Astrocyte (in vitro differentiated cells and primary cell): ENCODE measurements at places on chromosomes 13 and 19.

DNA sequence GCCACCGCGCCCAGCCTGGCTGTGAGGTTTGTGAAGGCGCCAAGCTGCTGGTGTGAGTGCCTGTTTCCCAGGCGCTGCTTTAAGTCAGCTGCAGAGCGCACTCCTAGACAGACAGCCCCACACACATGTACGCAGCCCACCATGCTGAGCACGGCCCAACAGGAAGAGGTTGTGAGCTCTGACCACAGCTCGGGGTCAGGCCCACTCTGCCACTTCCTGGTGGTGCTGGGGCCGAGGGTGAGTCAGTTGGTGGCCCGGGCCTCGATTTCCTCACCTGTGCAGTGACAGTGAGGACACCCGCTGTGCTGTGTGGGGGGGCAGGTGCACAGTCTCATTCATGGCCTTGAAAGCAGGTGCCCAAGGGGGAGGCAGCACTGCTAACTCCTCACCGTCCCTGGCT lies 106.7 kb downstream of the KDM4B start:
- no peaks in the 10 kb centered on the region for H3K4me1 ChIP-seq
- no peak overlapping the region for H3K4me3 ChIP-seq
- no peaks in the 10 kb centered on the region for H3K27me3 ChIP-seq
- no peak overlapping the region for H3K27ac ChIP-seq
- DNase-seq: no peak

DNA sequence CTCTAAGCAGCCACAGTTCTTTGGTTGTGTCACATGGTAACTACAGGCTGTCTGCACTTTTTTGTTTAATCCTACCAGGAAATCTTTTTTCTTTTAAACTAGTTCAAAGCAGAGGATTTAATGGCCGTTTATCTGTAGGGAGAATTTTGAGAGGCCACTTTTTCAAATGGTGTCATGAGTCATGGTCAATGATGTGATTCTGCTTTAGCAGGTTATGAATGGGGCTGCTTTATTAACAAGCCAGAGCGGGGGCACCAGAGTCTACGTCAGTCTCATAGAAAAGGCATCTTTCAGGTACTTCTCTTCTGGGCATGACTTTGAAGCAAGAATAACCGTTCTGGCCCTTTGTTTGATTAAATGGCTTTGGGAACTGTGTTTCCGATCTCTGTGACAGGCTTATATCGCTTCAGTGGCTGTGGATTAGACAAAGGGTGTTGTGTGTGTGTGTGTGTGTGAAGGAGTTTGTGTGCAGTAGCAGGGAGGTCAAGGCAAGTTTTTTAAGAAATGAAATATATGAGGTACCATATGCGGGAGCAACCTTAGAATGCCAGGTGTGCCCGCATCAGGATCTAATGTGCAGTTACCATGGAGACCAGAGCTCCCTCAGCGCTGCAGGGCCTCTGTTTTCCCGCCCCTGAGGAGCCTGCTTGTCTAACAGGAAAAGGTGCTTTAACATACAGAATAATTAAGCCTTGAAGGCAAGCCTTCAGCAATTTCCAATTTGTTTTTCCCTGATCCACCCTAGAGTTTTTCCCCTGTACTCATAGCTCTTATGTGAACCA lies 120.5 kb downstream of the KATNAL1 start:
- peaks cover 5% of the 10 kb centered on the region for H3K4me1 ChIP-seq
- H3K27me3 ChIP-seq: no peaks in the 10 kb centered on the region
- no peak overlapping the region for H3K4me3 ChIP-seq

DNA sequence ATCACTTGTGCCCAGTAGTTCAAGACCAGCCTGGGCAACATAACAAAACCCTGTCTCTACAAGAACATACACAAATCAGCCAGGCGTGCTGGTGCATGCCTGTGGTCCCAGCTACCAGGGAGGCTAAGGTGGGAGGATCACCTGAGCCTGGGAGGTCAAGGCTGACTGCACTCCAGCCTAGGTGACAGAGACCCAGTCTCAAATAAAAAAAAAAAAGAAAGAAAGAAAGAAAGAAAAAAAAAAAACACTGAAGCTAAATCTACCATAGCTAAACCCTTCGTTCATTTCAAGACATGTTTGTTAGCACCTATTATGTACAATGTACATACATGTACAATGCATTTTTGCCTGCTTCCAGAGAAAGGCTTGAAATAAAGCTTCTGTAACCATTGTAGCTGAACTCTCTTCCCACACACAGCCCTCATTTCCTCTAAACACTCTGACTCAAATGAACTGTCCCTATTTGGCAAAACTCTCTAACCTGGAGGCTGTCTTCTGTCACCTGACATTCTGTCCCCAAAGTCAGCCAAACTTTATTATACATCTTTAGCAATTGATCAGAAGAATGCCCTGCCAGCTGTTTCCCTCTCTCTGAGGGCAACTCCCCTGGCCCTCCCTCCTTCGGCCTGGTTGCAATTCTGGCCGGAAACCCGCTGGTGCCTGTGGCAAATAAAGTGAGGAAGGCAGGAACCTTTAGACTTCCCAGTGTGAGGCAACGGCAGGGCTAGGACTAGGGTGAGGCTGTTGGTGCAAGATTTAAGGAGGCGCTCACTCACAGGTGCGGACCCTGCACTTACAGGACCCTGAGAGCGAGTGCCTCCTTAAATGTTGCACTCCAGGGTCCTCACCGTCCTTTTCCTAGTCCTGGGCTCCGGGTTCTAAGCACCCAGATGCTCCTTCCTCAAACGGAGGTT lies 1.8 kb downstream of the ETHE1 start:
- H3K36me3 ChIP-seq: no peaks in the 10 kb centered on the region
- H3K27me3 ChIP-seq: no peaks in the 10 kb centered on the region
- peak overlapping the region; percentile 83 for H3K4me3 ChIP-seq
- H3K4me1 ChIP-seq: peaks cover 16% of the 10 kb centered on the region
- peak; percentile 27 for DNase-seq
- no peak overlapping the region for H3K27ac ChIP-seq

DNA sequence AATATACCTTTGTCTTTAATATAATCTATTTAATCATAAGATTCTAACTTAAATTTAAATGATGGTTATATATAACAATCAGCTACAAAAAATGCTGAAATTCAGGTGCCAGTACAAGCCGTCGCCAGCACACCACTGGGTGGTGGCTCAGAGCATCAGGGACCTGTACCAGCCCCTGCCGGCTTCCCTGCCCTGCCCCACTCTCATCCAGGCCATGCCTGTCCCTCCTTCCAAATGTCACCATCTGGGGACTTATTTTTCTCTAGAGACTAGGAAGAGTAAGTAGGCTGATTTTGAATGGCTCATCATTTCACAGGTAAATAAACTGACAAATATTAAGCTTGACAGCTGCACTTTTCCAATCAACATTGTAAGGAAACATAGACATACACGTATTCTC lies 1.6 kb downstream of the METTL21C start:
- no peak for DNase-seq
- no peak overlapping the region for H3K4me3 ChIP-seq
- peaks cover 3% of the 10 kb centered on the region for H3K27me3 ChIP-seq
- no peaks in the 10 kb centered on the region for H3K4me1 ChIP-seq

- H3K27me3 ChIP-seq: no peaks in the 10 kb centered on the region
Observed at GRCh38 chr19:11018763-11019162, 57.9 kb downstream of the SMARCA4 start.

DNA sequence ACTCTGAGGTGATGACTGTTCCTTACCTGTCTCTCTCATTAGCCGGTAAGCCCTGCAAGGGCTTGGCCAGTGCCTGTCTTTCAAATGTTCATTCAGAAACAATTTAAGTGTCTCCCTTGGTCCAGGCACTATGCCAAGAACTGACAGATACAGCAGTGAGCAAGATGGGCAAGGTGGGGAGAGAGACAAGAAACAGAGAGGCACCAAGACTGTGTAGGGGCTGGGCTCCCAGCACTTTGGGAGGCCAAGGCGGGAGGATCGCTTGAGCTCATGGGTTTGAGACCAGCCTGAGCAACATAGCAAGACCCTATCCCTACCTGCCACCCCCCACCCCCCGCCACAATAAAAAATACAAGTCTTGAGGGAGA lies 1.3 kb upstream of the CCNE1 start:
- no peak overlapping the region for H3K4me3 ChIP-seq
- no peaks in the 10 kb centered on the region for H3K27me3 ChIP-seq
- DNase-seq: no peak
- no peaks in the 10 kb centered on the region for H3K36me3 ChIP-seq

- no peaks in the 10 kb centered on the region for H3K36me3 ChIP-seq
- no peak overlapping the region for H3K27ac ChIP-seq
- H3K4me1 ChIP-seq: peaks cover 20% of the 10 kb centered on the region
- no peak for DNase-seq
- no peaks in the 10 kb centered on the region for H3K27me3 ChIP-seq
- H3K4me3 ChIP-seq: no peak overlapping the region
Observed at GRCh38 chr19:18298601-18299000, 17.2 kb upstream of the JUND start.

DNA sequence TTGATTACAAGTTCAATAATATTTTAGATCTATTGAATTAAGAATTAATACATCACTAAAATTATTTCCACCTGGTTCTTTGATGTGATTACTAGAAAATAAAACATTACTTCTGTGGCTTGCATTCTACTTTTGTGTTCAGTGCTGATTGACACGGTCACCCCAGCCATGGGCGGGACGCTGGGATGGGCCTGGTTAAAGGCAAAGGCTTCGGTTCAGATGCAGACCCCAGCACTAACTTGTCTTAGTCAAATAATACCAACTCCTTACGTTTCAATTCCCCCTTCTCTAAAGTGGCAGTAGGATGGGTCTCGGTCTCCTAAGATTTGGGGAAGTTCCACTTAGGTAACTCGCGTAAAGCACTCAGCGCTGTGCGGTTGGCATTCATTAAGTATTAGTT lies 144.9 kb downstream of the URI1 start:
- no peaks in the 10 kb centered on the region for H3K36me3 ChIP-seq
- no peak overlapping the region for H3K4me3 ChIP-seq
- DNase-seq: no peak
- no peaks in the 10 kb centered on the region for H3K4me1 ChIP-seq
- H3K27me3 ChIP-seq: no peaks in the 10 kb centered on the region
- no peak overlapping the region for H3K27ac ChIP-seq

- no peaks in the 10 kb centered on the region for H3K27me3 ChIP-seq
- no peak overlapping the region for H3K27ac ChIP-seq
- no peak overlapping the region for H3K4me3 ChIP-seq
- DNase-seq: no peak
Observed at GRCh38 chr13:73580513-73581267, 521.9 kb downstream of the KLF5 start.

DNA sequence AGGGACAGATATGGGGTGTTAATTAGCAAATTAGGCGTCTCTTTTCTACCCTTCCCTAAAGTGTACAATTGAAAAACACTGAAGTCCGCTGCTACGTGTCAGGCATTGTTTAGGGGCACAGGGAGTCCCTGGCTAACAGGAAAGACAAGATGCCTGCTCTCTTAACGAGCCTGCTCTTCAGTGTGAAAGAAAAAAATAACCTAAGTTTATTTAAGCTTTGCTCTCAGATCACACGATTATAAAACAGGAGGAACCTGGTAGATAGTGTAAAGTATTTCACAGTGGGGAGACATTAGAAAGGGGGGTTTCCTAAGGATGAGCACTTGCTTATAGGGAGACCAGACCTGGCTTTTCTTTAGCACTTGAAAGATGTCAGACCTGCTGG lies 38.7 kb downstream of the IGFL2 start:
- peaks cover 7% of the 10 kb centered on the region for H3K4me1 ChIP-seq
- no peak for DNase-seq
- H3K4me3 ChIP-seq: no peak overlapping the region
- H3K36me3 ChIP-seq: no peaks in the 10 kb centered on the region

DNA sequence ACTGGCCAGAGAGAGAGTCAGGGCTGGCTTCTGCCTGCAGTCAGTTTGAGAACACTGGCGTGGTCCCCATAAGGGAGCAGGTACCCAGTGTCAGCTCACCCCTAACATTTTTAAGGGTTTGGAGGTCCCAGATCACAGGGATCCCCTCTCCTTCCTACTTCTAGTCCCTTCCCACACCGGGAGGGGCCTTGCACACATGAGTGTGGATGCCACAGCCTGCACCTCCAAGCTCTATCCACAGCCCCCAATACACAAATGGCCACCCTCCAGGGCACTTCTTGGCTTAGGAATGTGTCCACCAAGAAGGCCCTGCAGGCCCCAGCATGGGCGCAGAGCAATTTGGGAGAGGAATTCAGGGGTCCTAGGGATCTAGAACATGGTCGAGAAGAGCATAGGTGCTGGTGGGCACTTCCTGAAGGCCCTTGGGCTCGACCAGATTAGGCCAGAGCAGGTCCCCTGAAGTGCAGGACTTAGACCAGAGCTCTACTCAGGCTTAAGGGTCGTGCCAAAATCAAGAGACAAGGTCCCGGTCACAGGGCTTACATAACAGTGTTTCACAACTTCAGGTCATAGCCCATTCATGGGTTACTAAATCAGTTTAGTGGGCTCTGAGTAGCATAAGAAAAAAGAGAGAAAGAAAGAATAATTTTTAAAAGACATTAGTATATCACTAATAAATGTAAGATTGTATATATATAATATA lies 16.0 kb downstream of the FXYD5 start:
- H3K36me3 ChIP-seq: peaks cover 18% of the 10 kb centered on the region
- no peaks in the 10 kb centered on the region for H3K4me1 ChIP-seq
- H3K4me3 ChIP-seq: no peak overlapping the region

DNA sequence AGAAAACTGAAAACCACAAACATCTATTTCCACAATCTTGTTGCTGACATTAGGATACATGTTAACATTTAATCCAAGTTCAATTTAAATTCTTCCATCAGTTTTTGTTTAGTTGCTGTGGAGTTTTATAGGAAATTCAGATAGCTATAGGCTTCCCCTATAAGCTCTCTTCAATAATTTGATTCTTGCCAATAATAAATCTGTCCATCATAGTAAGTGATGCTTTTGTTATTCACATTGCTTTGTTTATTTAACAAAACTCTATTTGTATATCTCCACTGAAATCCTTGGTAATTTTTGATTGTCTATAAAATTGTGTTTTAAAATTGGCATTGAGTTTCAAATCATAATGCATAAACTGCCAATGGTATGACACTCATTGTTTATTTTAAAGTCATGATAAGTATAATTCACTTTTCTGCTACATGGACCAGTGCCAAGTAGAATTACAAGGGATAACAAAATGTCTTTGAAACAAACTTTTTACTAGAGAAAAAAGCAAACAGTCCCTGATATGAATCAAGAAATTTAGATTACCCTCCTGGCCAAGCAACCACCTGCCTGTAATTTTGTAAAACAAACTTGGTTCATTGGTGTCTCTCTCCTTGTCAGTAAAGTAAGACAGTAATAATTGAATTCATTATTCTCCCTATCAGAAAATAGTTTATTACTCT lies 577.3 kb upstream of the GPC6 start:
- H3K4me1 ChIP-seq: no peaks in the 10 kb centered on the region
- DNase-seq: no peak
- no peaks in the 10 kb centered on the region for H3K36me3 ChIP-seq
- no peak overlapping the region for H3K4me3 ChIP-seq
- H3K27me3 ChIP-seq: no peaks in the 10 kb centered on the region
- no peak overlapping the region for H3K27ac ChIP-seq

- H3K27me3 ChIP-seq: no peaks in the 10 kb centered on the region
- H3K36me3 ChIP-seq: no peaks in the 10 kb centered on the region
- H3K4me1 ChIP-seq: no peaks in the 10 kb centered on the region
- no peak for DNase-seq
Observed at GRCh38 chr19:18131841-18132596, 20.9 kb upstream of the PIK3R2 start.
